ENCODE measurements at places on chromosomes 11 and 22.

GRCh38 chr22:45413013-45413367 is 409 bp downstream of the SMC1B start:
- no peak for DNase-seq

DNA sequence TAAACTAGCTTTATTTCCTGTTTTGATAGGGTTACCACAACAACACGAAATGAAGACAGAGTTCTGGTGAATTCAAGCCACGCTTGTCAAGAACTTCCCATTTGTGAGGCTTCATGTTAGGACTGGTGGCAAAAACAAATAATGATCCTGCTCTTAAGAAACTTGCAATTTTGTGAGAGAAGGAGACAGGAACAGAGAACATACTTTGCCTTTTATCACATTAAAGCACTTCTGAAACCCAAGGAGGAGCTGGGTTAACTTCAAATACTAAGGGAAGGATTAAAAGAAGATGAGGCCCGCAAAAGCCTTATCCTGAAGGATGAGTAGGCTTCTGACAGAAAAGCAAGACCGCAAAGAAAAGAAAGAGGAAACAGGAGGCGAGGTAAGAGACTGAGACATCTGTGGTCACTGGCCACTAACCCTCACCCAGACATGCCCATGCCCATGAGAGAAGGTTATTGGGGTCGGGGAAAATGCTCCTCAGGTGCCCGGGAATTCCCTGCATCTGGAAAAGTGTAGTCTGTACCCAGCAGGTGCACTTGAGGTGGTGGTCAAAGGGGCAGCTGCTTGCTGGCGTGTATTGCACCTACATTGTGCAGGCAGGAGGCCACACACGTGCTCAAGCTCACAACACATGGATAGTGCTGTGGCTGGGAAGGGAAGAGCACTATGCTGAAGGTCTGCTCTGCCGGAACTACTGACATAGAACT is 50.5 kb downstream of the MAPK1 start:
- DNase-seq, result peak; percentile 94

DNA sequence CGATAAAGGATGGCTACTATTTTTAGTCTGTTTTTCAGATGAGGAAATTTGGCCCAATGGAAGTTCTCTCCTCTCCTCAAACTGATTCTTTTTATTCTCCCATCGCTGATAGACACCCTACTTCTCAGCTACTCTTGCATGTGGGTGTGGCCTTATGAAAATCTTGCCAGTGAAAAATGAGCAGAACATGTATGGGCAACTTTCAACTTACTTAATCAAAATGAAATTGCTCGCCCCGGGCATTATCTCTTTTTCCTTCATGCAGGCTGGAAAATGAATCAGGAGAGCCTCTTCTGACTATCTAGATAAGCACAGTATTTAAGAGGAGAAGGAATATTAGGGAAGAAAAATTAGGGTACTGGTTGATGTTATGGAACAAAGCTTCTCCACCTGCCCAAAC is 2354.7 kb upstream of the RAG2 start:
- no peak for DNase-seq

DNA sequence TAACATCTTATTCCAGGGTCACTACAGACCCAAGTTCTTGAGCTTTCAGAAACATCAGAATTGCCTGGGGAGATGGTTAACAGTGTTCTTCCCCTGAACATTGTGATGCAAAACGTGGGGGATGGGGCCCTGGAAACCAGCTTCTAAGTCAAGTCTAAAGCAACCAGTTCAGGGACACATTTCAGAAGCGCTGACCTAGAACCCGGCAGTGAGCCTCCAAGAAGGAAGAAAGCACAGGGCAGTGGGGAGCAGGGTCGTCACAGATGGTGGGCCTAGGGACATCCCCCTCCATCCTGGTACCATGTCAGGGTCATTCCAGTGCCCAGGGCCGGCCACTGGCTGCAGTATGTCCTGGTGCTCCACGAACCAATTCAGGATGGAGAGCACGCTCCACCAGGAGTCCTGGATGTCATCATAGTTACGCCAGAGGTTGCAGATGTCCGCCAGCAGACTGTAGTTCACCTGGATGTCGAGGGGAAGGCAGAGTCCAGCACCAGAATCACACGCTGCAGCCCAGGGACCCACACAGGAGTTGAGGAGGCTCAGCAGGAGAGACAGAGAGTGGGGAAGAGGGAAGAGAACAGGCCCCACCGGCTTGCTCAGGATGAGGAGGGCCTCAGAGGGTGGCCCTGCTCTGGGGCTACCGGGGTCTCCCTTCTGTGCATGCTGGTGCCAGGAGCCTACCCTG is 5.0 kb downstream of the NAGA start:
- no peak for DNase-seq

GRCh38 chr11:71463331-71464211 is 10.6 kb downstream of the NADSYN1 start:
- no peak for DNase-seq

DNA sequence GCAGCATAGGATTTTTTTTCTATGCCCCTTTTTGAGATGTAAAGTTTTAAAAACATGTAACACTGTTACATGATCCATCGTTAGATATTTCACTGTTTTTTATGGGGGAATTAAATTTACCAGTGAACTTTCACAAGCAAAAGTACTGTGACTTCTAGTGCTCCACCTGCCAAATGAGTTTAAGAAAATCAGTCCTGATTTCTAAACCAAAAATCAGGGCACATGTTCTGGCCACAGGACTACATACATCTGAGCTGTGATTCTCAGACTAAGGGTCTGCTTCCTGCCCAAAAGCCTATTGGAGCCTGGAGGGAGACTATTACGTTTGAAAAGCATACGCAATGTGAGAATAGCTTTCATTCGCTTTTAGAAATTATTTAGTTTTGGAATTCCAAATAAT is 22.5 kb downstream of the TMPRSS13 start:
- DNase-seq, result no peak

GRCh38 chr11:126061707-126062678 is 673 bp downstream of the CDON start:
- peak; percentile 52 for DNase-seq

GRCh38 chr11:41795004-41795403 is 335.6 kb upstream of the LRRC4C start:
- no peak for DNase-seq

- no peak for DNase-seq
These were observed 114.4 kb downstream of the PLEKHA7 start for GRCh38 chr11:16899708-16900303.

- no peak for DNase-seq
These were observed 182.5 kb downstream of the TTC28 start for GRCh38 chr22:28497188-28497587.

DNA sequence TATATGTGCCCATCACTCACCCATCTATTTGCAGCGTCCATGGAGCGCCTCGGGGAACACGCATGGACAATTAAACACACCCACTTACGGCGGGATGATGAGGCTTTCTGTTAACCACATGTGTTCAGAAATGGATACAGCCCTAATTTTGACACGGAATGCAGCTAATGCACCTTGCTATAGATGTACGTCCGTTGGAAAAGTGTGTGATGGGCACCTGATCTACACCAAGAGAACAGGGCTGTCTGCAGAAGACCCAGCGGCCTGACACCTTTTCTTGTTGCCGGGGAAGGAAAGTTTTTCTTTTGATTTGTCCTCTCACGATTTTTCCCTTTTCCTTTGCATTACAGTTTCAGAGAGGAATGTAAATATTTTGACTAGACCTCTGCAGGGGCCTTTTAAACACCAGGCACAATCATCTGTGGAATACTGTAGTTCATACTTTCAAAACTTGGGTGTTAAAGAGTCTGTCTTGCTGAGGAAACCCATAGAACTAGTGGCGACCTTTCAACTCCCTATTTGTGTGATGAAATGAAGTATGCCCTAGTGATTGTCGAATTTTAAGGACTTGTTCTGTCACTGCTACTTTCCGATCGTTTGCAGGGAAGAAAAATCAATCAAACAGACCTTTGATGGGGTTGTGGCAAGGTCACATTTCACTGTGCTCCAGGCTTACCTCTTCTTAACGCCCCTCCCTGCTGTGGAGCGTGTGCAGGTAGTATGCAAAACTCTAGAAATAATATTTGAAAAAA is 16.5 kb upstream of the PAX6 start:
- DNase-seq, result no peak

GRCh38 chr11:79570104-79570503 is 129.3 kb upstream of the TENM4 start:
- no peak for DNase-seq

DNA sequence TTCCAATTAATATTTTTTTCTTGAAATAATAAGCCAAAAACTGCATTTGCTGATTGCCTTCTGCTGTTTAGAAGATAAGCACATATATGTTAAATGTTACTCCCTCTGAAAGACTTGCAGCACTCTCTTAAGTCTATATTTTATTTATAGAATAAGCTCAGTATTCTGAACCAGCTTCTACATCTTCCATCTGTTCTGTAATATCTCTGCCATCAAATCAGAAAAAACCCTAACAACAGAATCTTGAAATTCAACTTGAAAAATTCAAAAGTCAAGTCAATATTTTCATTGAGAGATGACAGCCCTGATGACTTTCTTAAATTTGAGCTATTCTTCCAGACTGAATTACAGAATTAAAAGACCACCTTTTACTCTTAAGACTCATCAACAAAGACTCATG is 247.9 kb downstream of the NELL1 start:
- no peak for DNase-seq

GRCh38 chr22:46193898-46194310 is 43.6 kb downstream of the PPARA start:
- DNase-seq, result no peak

GRCh38 chr22:22748297-22748743 is 103.9 kb downstream of the GGTLC2 start:
- peak; percentile 67 for DNase-seq

GRCh38 chr22:36585841-36586240 is 56.9 kb upstream of the EIF3D start:
- DNase-seq, result no peak

DNA sequence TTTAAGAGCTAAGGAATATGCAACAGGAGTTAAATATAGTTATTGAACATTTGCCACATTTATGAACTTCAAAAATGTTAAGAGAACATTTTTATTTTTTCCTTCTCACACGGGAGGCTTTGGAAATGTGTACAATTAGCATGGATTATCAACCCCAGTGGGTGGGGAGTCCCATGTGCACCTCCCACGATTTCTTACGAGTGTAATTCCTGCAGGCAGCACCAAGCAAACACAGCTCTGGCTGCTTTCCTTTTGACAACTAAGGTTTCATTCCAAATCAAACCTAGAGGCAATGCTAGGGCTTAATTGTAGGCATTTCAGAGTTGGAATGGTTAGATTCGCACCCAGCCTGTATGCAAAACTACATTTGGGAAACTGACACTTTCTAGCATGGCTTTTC is 460.9 kb downstream of the METTL15 start:
- no peak for DNase-seq

Data from fibroblast of mammary gland (primary cell).